Activated T-cell treated with anti-CD3 and anti-CD28 coated beads, Interleukin-2, amount 50 U/mL, for 4 hours (primary cell): ENCODE measurements at places on chromosomes 3 and 15. TPM values are rescaled to one million over a fixed set of nuclear protein-coding genes. Genes with fewer than 3 reads are reported as not detected.

DNA sequence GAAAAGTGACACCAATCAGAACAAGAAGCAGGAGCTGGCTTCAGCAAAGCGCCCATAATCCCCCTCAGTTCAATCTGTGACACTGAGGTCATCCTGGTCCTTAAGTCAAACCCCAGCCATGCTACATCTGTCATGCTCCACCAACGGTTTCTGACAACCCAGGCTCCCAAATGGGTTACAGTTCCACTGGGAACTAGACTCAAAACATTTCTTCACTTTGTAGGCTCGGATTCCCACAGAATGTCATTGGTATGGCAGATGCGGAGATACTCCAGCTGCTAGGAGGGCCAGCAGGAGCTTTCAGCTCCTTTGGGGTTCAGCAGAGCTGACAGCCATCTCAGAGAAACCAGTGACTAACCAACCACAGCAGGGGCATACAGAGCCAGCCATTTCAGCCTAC lies 48.9 kb downstream of the SUMF1 start:
- DNase-seq = no peak

GRCh38 chr3:164179110-164179774 lies 899.1 kb downstream of the SI start:
- no peak for DNase-seq

DNA sequence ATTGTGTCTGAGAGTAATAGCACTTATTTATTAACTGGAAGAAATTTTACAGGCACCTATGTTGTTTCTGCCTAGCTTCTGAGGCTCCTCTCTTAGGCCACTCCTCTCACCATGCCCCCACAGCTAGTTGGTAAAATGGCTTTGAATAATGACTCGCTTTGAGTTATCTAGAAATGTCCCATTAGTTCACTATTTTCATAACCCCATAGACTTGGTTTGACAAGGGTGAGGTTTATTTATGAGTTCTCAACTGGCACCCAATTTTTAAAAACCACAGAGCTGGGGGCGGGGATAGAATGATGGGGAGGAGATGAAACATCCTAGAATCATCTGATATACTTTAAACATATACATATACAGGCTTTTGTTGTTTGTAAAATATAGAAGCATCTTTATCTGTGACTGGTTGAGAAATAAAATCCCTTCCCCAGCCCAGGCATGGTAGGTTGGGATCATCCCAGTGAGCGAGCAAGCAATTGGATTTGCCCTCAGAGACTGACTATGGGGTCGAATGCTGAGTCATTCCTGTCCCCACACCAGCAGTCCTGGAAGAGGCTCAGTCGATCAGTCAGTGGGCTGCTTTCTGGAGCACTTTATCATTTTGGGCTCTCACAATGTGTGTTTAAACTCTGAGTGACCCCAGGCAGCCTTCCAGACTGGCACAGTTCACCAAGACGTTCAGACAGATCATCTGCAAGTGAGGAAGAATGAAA lies 60.2 kb upstream of the TSEN2 start:
- no peak for DNase-seq

MRAS gene
- 0.56 TPM for total RNA-seq

DNA sequence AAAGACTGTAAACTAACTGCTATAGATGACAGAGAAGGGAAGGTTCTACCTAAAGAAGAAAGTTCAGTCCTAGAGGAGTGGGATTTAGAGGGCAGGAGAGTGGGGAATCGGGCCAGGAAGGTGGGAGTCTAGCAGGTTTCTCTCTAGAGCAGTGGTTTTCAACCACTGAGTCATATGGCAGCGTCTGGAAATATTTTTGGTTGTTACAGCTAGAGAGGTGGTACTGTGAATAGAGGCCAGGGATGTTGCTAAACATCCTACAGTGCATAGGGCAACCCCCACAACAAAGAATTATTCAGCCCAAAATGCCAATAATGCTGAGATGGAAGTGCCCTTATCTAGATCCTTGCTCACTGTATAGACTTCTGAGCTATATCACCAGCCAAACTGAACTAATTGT lies 28.7 kb downstream of the ATP1B3 start:
- DNase-seq = no peak

MINAR1 gene
- total RNA-seq = 0.43 TPM

GRCh38 chr15:27458345-27459084 lies 487.5 kb downstream of the GABRG3 start:
- DNase-seq = no peak

RASL12 gene
- total RNA-seq = not detected

PAQR5 gene
- 0.14 TPM for total RNA-seq
